ENCODE measurements at places on chromosomes 13 and 19.

DNA sequence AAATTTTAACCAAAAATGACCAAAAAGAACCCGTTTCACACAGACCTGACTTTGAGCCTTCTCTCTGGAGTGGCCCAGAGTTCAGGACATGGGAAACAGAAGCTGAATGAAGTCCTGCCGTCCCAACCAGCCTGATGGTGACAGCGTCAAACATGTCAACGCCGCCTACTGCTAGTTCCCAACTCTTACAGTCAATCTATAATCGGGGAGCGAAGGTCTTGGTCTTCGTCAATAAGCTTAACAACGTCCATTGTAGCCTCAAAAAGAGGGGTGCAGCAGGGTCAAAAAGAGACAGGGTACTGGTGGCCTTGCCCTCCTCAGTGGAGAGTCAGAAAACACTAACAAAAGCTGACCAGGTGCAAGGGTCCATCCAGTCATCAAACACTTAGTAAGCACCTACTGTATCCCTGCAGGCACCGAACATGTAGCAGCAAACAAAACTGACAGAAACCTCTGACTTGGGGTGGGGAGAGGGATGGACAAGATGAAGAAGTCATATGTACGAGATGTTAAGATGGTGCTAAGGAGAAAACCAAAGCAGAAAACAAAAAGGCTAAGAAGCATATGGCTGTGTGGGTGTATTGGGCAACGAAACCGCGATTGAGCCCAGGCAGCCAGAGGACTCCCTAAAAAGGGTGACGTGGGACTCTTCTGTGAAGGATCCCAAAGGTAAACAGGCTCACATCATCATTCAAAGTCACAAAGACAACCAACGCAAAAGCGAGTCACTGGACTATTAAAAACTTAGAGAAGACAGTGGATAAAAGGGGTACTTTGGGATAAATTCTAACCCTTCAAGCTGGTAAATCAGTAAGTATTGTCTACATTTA is 12.0 kb downstream of the MLLT1 start:
- DNase-seq: no peak

GRCh38 chr13:105319875-105320274 is 1215.6 kb downstream of the EFNB2 start:
- DNase-seq: no peak

GRCh38 chr19:13537454-13537853 is 31.2 kb upstream of the CACNA1A start:
- DNase-seq: no peak

- no peak for DNase-seq
Observed at GRCh38 chr13:112928020-112928971, 40.7 kb upstream of the MCF2L start.

- DNase-seq: no peak
Observed at GRCh38 chr19:5354403-5354802, 13.8 kb upstream of the PTPRS start.

DNA sequence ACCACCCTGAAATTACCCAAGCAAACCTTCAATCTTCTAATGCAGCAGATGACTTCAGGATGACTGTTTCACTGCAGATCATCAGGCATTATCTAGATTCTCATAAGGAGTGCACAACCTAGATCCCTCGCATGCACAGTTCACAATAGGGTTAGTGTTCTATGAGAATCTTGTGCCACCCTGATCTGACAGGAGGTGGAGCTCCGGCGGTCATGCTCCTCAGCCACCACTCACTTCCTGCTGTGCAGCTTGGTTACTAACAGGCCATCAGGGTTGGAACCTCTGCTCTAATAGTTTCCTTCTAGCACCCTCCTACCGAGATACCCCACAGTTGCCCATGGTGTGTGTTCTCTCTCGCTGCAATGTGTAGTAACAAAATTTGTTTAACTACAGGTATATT is 442.8 kb downstream of the FGF14 start:
- no peak for DNase-seq

DNA sequence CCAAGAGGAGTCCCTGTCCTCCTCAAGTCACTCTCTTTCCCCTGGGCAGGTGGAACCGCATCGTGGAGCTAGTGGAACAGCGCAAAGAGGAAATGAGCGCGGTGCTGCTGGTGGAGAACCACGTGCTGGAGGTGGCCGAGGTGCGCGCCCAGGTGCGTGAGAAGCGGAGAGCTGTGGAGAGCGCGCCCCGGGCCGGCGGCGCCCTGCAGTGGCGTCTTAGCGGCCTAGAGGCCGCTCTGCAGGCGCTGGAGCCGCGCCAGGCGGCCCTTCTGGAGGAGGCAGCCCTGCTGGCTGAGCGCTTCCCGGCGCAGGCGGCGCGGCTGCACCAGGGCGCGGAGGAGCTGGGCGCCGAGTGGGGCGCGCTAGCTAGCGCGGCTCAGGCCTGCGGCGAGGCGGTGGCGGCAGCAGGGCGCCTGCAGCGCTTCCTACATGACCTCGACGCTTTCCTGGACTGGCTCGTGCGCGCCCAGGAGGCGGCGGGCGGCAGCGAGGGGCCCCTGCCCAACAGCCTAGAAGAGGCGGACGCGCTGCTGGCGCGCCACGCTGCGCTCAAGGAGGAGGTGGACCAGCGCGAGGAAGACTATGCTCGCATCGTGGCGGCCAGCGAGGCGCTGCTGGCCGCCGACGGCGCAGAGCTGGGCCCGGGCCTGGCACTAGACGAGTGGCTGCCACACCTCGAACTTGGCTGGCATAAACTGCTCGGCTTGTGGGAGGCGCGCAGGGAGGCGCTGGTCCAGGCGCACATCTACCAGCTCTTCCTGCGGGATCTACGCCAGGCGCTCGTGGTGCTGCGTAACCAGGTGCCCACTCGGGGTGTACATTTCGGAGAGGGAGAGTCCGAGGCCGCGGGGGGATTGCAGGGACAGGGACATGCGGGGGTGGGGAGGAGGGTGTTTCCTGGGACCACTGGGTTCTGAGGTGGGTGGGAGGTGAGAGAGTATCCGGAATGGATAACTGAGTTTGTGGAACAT is 52.8 kb downstream of the SPTBN4 start:
- DNase-seq: no peak

GRCh38 chr13:42022796-42023493 is 25.5 kb upstream of the DGKH start:
- no peak for DNase-seq

GRCh38 chr19:43594081-43594697 is 1.7 kb downstream of the IRGQ start:
- DNase-seq: no peak

GRCh38 chr13:39485314-39485700 is 117.7 kb downstream of the LHFPL6 start:
- DNase-seq: no peak

DNA sequence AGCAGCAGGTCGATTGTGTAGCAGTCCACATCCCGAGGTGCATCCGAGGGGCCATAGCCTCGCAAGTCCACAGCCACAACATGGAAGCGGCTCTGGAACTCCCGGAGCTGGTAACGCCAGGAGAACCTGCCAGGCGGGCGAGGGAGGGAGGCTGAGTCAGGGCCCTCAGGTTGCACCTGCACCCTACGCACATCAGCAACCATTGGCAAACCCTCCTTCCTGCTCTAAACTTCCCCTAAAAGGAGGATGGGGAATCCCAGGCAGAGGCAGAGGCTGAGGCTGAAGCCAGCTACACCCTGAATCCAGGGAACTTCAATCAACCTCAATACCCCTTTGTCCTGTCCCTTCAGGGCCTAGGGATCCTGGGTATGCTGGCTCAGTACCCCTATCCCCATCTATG is 977 bp downstream of the EPHX3 start:
- no peak for DNase-seq

Measured in NCI-H2107 (cell line).